ENCODE measurements at places on chromosomes 1 and 21. TPM values are rescaled to one million over a fixed set of nuclear protein-coding genes. Genes with fewer than 3 reads are reported as not detected.
A peak's percentile ranks its signal among the peaks of the same experiment; 100 is the strongest.

Gene CASZ1
- 14.2 TPM for total RNA-seq

Gene SPRR1A
- total RNA-seq = not detected

Gene PLPPR4
- not detected for total RNA-seq

Gene OR2L3
- not detected for total RNA-seq

Gene TMEM167B
- 5.3 TPM for total RNA-seq

Gene OR2AK2
- not detected for total RNA-seq

Gene HIVEP3
- total RNA-seq = 4.0 TPM

Gene TSSK3
- 12.2 TPM for total RNA-seq

Gene UTS2
- total RNA-seq = not detected

Gene WDR64
- not detected for total RNA-seq

Gene SLC26A9
- 1.6 TPM for total RNA-seq

Gene RIMKLA
- total RNA-seq = 0.99 TPM

Gene OR14A2
- total RNA-seq = not detected

Gene OR2L2
- not detected for total RNA-seq

Gene FCRL5
- total RNA-seq = 0.52 TPM

Gene VPS13D
- 54.0 TPM for total RNA-seq

Gene RNF11
- 34.9 TPM for total RNA-seq

DNA sequence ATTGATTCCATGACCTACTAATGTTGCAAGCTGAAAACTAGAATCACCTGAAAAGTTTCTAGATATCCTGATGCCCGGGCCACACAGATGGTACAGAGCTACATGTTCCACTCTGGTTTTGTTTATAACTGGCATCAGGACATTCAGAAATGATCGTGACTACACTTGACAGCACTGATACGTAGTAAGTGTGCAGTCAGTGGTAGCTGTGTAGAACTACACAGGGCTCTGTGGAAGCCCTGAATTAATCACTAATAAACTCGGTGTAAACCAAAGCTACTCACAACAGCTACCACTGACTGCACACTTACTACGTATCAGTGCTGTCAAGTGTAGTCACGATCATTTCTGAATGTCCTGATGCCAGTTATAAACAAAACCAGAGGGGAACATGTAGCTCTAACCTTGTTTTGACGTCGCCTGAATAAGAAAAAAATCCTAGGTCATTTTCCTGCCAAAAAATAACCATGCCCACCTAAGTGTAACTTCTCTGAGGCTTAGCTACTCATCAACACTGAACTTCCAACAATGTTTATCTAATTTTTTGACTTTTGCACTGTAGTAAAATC lies 149.7 kb downstream of the TGFBR3 start:
- DNase-seq = no peak

GRCh38 chr1:217336724-217337123 lies 294.2 kb downstream of the GPATCH2 start:
- no peak for DNase-seq

GRCh38 chr21:39088831-39089380 lies 94.3 kb downstream of the PSMG1 start:
- DNase-seq = no peak

- DNase-seq = no peak
These were observed 66.8 kb upstream of the JUN start for GRCh38 chr1:58850636-58851035.

GRCh38 chr1:203776636-203777035 lies 11.7 kb downstream of the LAX1 start:
- no peak for DNase-seq

DNA sequence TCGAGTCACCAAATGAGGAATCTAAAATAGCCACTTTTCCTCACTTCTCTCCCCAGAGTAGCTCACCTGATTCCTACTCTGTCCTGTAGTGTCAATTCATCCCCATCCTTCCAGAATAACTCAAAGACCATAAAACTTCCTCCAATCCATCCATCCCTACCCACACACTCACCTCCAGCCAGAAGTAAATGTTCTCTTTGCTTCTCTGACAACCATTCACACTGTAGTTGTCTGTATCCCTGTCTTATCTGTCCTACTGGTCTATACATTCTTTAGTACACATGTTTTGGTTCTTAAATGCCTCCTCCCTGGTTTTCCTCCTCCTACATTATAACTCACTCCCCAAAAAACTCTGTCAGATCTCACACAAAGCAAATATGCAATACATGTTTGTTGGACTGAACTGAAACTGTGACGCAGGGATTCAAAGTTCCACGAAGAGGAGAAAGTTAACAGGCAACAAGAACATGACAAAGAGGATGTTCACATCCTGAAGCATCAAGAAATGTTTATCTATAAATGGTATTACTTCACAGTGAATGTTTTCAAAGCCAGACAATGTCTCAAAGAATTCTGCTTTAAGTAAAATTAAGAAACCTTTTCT lies 11.0 kb downstream of the TP53BP2 start:
- no peak for DNase-seq

GRCh38 chr21:37232274-37233018 lies 34.7 kb downstream of the VPS26C start:
- DNase-seq = no peak

DNA sequence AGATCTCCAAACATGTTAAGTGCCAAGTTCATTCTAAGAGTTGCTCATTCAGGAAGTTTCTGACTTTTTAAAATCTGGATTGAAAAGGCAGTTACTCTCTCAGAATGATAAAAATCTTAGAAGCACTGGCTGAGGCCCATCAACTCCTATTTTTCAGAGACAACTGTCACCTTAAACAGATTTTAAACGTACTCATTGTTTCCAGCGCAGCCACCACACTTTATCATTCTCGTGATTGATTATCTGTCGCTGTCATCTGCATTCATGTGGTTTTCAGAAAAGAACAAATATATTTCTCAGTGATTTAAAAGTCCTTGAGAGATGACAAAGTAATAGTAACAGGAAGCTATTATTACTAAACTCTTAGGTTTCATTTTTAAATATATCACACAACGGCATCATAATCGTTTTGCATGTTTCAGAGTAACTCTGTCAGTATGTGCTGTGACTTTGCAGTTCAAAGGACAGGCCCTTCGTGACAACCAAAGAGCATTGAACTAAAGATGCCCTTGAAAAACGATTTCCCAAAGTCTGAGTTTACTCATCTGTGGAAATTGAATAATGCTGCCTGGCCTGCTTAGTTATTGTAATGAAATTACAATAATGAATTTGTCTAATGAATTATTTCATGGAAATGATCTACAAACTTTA lies 14.9 kb upstream of the KCNK1 start:
- DNase-seq = no peak

DNA sequence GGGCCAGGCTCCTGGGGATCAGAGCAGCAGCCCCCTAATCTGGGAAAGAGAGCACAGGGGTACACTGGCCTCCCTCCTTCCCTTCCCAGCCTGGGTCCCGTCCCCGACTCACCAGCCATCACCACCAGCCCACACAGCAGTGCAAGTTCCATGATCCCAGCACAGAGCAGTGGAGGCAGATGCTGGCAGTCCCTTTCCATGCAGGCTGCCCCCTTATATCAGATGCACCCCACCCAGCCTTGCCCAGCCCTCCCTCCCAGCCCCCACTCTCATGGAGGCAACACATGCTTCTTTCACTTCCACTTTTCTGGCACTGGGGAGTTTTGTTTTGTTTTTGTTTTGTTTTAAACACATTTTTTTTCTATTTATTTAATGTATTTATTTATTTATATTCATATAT lies at the start of gene PLA2G2D:
PLA2G2D (minus strand) TSS at position 190 of the 400 bp plus-strand sequence; CDS start at position 152, 38 bp downstream.
- no peak for DNase-seq

DNA sequence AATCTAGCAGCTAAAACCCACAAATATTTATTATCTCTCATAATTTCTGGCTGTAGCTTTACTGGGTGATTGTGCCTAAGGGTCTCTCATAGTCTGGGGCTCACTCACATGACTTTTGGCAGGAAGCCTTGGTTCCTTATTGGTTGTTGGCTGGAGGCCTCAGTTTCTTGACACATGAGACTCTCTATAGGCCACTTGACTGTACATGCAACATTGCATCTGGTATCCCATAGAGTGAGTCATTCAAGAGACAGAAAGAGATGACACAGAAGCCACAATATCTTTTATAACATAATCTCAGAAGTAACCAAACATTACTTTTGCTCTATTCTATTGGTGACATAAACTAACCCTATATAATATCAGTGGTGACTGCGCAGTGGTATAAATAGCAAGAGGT lies 128.5 kb upstream of the HNRNPU start:
- DNase-seq = no peak

DNA sequence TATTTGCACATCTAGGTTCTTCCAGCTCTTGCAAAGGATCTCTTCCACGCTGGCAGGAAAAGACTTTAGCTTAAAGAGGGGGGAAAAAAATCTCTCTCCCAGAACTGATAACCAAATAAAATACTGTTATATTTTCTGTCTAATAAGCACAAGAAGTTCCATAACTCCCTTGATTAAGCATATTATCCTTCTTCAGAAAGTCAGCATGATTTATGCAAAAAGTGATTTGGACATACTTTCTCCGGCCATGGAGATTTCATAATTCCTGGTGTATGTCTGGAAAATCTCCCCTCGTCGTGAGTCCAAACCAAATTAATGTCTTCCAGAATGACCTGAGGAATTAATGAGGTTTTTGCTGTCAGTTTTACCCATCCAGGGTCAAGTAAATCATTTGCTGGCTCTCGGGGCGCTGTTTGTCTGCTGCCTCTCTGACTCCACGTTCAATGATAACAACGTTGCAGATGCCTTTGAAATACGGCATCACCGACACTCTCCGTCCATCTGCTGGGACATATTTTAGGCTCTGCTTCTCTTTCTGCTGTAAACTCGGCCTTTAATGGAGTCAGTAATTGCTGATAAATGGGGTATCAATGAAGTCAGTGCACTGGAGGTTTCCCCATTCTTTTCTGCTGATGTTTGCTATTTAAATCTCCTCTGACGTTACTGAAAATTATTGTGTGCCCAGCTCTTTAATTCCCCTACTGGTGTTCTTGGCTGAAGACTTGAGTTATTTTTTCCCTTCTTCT lies 112.9 kb downstream of the HLX start:
- peak; percentile 9 for DNase-seq

DNA sequence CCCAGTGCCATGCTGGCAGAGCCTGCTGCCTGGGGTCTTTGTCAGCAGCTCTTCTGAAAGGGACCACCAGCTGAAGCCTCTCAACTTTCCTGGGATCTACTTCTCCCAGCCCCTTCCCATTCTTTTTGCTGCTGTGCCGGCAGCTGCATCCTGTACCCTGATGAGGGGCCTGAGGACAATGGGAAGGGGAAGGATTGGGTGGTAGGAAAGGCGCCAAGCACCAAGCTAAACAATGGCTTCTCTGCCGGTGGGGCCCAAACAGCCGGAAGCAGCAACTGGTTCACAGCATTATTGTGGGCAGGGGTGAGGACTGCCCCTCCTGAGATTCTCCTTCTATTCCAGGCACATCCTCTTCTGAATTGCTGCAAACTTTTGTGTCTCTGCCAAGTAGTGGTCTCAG lies 5.0 kb upstream of the EFCAB14 start:
- no peak for DNase-seq

GRCh38 chr1:116111524-116112021 lies 374 bp downstream of the MAB21L3 start:
- no peak for DNase-seq

GRCh38 chr1:204041803-204042505 lies 31.0 kb upstream of the SOX13 start:
- DNase-seq = no peak

DNA sequence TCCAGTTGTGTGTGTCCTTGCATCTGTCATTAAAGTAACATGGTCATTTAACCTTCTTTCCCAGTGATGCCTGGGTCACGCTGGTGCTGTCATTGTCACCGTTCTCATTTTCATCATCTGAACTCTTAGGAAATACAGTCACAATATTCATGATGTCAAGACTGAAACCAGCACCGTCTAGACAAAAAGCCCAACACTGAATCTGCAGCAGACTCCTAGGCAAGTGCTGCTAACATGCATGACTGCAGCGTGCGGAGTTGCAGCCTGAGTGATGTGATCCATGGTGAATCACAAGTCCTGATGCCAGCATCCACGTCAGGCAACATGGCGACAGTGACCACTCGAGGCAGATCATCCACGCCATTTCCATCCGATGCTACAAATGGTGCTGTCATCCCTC lies 37.6 kb downstream of the MRPL37 start:
- no peak for DNase-seq

- no peak for DNase-seq
These were observed 194.0 kb downstream of the TOMM20 start for GRCh38 chr1:234934611-234935033.

GRCh38 chr1:116020668-116021272 lies 44.5 kb downstream of the SLC22A15 start:
- DNase-seq = peak; percentile 57

GRCh38 chr1:152188673-152189591 lies 29.9 kb upstream of the RPTN start:
- peak; percentile 86 for DNase-seq

GRCh38 chr1:100794748-100795645 lies 75.5 kb downstream of the VCAM1 start:
- DNase-seq = no peak

- DNase-seq = peak; percentile 49
These were observed 869 bp downstream of the NAV1 start for GRCh38 chr1:201539561-201540431.

DNA sequence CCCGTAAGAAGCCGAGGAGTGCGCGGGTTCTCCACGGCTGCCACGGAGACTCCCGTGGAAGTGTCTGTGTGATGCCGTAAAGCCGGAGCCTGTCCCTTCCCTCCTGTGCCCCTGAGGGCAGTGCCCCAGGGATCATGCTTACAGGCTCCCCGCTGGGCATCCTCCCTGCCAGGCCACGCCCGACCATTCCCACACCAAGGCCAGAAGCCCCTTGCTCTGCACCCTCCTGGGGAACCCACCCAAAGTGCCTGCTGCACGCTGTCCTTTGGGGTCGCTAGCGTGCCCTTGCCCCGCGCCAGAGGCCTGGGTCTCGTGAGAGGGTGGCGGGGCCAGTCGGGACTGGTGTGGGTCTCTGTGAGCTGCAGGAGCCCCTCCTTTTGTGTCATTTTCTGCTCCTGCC lies 228.5 kb upstream of the C1orf174 start:
- DNase-seq = no peak

- no peak for DNase-seq
These were observed 53.5 kb downstream of the S1PR1 start for GRCh38 chr1:101290119-101290921.

- no peak for DNase-seq
These were observed 108.1 kb upstream of the IVNS1ABP start for GRCh38 chr1:185425163-185425562.

GRCh38 chr1:52913537-52913936 lies 8.0 kb downstream of the ECHDC2 start:
- no peak for DNase-seq

- DNase-seq = peak; percentile 11
These were observed 1.4 kb upstream of the GJC2 start for GRCh38 chr1:228148196-228148861.

All from body of pancreas (tissue), 4 donors.